Muscle of leg (tissue), 16 donors: ENCODE measurements at places on chromosomes 3 and 15. TPM values are rescaled to one million over a fixed set of nuclear protein-coding genes. Genes with fewer than 3 reads are reported as not detected.

MAP4 gene
- polyA plus RNA-seq, result 309 TPM

KCNH8 gene
- 0.37 TPM for polyA plus RNA-seq

ZNF385D gene
- 22.2 TPM for polyA plus RNA-seq

PRR20G gene
- polyA plus RNA-seq, result not detected

MANF gene
- polyA plus RNA-seq, result 71.2 TPM

SLC24A5 gene
- not detected for polyA plus RNA-seq

MAPKAPK3 gene
- 32.6 TPM for polyA plus RNA-seq

AADAC gene
- polyA plus RNA-seq, result 0.43 TPM

CHRNA3 gene
- not detected for polyA plus RNA-seq

FBXO40 gene
- polyA plus RNA-seq, result 2.0 TPM

CHST14 gene
- 43.8 TPM for polyA plus RNA-seq

WNT7A gene
- not detected for polyA plus RNA-seq

PRSS50 gene
- 0.44 TPM for polyA plus RNA-seq

GRCh38 chr3:169552533-169552932, 111.0 kb downstream of the MECOM start:
- no peak for DNase-seq

DNA sequence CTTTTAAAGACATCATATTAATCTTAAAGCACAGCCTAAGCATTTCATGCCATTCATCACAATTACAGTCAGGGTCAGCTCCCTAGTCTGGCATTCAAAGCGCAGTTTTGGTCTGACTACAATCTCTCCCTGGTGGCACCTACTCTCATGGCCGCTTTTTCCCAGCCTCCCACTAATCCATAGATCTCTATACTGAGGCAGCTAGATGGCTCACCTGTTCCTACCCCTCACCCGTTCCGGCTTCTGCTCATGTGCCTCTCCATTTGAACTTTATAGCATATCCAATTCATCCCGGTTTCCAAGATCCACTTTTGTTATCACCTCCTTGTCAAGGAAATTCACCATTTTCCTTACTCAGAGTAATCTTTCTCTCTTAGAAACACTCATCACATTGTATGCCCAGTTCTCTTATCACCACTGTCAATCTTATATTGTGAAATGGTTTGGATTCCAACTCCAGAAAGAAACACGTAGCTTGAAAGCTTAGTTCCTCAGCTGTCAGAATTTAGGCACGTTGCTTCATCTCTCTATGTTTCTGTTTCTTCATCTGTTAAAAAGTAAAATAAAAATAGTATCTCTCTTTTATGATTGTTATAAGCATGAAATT, 220.0 kb upstream of the UBE2E2 start:
- DNase-seq, result no peak

- DNase-seq, result no peak
These were observed 104.3 kb downstream of the MCTP2 start for GRCh38 chr15:94335616-94336015.

GRCh38 chr3:163671201-163671600, 1407.1 kb downstream of the SI start:
- no peak for DNase-seq

DNA sequence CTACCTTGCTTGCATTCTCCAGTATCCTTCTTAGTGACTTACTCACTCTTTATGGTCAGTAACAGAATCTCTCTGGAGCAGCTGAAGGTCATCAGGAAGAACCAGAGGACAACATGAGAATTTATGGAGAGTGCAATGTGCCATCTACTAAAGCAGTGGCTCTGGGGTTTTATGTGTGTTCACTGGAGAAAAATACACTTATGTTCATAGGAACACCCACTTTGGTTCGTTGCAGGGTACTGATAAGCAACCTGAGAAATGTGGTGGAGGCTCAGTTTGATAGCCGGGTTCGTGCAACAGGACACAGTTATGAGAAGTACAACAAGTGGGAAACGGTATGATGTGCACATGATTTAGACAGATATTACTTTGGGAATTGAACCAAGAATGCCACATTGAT, 12.8 kb downstream of the CPB1 start:
- DNase-seq, result no peak

DNA sequence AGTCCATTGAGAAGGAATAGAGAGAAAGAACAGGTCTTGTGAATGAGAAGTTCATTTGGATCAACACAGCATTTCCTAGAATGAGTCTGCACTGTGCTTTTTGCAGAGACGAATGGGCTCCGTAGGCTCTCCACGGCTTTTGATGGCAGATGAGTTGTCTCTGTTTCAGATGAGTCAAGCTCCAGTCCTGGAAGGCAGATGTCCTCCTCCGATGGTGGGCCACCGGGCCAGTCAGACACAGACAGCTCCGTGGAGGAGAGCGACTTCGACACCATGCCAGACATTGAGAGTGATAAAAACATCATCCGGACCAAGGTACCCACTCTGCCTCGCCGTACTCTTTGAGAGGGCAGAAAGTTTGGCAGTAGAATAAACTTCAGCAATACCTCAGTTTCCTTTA, 70.5 kb downstream of the SIDT1 start:
- DNase-seq, result no peak

- DNase-seq, result peak; percentile 83
These were observed 4.6 kb upstream of the P2RY14 start for GRCh38 chr3:151282921-151283320.

- DNase-seq, result no peak
These were observed 10.0 kb downstream of the PRKCD start for GRCh38 chr3:53171064-53171418.

GRCh38 chr3:67109651-67110204, 111.6 kb downstream of the KBTBD8 start:
- peak; percentile 61 for DNase-seq

- DNase-seq, result no peak
These were observed 103.1 kb downstream of the CNTN6 start for GRCh38 chr3:1195947-1196346.

- DNase-seq, result no peak
These were observed 7.6 kb upstream of the NR2E3 start for GRCh38 chr15:71802770-71803169.

- DNase-seq, result no peak
These were observed 18.2 kb upstream of the ZNF639 start for GRCh38 chr3:179304605-179305004.

DNA sequence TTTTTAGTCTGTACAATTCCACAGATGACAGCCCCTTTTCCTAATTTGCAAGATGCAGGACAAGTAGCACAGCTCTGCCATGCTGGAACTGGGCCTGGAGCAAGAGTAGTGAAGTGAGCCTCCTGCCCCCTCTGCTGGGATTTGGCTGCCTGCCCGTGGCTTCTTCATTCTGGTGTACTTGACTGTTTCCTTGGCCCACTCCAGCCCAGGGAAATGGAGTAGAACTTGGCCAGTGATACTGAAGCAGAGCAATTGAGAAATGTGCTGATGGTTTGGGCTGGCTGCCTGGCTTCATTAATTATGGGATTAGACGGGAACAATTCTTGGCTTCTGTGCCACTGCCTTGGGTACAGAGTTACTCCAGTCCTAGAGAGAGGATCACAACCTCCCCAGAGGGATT, 2.8 kb downstream of the GPD1L start:
- DNase-seq, result peak; percentile 82

GRCh38 chr15:35886765-35887164, 340.8 kb upstream of the DPH6 start:
- DNase-seq, result peak; percentile 55

GRCh38 chr15:26882112-26882511, 15.2 kb downstream of the GABRA5 start:
- DNase-seq, result no peak

DNA sequence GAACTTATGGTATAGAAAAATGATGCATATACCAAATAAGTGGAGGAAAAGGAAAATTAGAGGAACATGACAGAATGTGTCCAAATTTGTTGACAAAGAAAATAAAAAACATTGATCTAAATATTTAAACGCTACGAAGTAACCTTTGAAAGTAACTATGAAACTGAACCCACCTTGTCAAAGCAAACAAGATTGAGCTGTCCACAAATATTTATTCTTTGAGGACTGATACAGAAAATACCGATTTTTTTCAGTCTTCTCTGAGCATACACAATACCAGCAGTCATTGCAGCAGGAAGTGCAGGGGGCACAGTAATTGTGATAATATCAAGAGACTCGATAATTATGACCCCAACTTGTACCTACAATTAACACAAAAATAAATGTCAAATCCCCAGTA, 40.0 kb downstream of the ATP13A3 start:
- DNase-seq, result no peak

DNA sequence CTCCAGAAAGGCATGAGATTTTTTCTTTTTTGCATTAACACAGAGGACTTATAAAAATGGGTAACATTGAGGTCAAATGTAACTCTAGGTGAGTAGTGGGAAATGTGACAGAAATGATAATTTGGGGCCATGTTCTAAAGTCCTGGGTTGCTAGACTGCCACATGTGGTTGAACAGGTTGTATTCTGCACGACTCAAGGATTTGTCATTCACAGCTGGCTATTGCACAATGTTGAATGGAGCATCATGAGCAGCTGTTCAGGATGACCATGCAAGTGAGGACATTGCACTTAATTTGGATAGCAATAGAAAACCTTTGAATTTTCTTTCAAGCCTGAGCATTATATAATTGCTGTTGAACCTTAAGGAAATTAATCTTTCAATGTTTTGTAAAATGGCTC, 396.6 kb downstream of the NAALADL2 start:
- peak; percentile 94 for DNase-seq

DNA sequence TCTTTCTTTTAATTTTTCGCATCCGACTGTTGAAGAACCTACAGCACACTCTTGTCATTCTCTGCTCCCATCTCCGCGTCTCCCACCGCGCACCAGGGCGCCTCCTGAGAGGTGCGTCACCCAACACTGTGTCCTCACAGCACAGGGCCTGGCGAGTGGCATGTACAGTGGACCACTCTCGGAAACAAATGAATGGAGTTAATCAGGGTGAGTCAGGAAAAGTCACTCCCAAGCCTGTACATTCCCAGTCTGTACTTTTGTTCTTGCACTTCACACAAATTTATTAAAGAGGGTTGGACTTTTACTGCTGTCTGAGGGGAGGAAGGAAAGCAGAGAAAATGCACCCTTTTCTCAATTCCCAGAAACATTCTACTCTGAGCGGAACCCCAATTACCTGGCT, 625 bp downstream of the COL6A6 start:
- DNase-seq, result peak; percentile 54

DNA sequence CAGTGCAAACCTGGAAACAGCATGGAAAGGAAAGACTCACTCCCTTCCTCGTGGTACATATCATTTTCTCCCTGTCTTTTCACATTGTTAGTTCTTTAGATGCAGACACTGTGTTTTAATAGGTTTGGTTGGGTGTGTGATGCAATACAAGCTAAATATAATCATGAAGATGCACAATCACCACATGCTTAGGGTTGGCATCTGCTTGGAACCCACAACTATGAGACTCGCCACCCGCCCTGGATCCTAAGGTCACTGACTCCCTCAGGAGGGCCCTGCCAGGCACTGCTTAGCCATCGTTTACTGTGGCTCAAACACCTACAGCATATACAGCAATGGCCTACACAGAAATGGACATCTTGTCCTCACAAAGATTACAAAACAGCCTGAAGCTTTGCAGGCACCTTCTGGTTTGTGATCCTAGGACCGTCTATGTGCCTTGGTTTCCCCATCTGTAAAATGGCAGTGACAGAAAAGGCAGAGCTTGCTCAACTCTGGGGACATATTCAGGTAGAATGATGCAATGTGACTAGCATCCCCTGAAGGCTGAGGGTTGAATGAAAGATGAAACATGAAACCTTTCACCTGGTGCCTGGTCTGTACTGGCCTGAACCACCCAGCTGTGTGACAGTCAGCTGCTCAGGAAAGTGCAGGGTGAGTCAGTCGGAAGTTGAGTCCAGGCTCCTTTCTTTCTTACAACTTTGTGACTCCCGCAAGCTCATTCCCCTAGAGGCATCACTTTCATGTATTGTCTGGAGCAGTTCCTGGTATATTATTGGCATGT, 123.6 kb upstream of the PFN2 start:
- no peak for DNase-seq

- DNase-seq, result no peak
These were observed 409.1 kb upstream of the NR2F2 start for GRCh38 chr15:95921404-95921803.

GRCh38 chr3:23793528-23794134, 12.1 kb upstream of the UBE2E1 start:
- no peak for DNase-seq

DNA sequence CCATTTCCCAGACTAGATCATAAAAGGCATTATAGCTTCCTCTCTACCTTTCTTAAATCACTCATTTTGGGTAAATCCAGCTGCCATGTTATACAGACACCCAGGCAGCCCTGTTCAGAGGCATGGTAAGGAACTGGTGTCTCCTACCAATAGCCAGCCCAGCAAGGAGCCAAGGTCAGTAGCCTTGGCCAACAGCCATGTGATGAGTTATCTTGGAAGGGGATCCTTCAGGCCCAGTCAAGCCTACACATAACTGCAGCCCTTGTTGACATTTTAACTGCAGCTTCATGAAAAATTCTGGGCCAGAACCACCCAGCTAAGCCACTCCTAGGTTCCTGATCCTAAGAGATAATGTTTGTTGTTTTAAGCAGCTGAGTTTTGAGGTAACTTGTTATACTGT, 29.0 kb upstream of the ZMAT3 start:
- DNase-seq, result peak; percentile 4
